Stimulated activated CD8-positive, alpha-beta memory T cell treated with anti-CD3 and anti-CD28 coated beads, Interleukin-7, amount 100 ng/mL, for 1 hour (primary cell): ENCODE measurements at places on chromosomes 1 and 21.

- no peak for DNase-seq
Measured at GRCh38 chr1:223521150-223521549, 127.9 kb downstream of the CCDC185 start.

DNA sequence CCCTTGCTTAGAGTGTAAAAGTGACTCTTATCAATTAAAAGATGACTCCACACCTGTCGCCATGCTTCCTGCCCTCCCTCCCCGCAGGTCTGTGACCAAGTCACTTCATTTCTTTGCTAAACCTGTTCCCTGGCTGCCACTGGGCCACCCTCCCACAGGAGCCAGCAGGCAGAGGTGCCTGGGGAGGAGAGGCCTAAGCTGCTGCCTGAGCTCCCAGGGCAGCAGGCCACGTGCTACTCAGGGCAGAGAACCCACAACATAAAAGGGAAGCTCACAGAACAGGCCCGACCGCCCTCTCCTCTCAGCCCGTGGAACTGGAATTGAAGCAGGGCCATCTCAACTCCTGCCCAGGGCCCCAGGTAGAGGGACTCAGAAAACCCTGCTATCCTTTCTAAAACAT is 4.9 kb downstream of the C1orf198 start:
- no peak for DNase-seq

- DNase-seq = no peak
Measured at GRCh38 chr1:96845464-96845863, 123.9 kb downstream of the PTBP2 start.

DNA sequence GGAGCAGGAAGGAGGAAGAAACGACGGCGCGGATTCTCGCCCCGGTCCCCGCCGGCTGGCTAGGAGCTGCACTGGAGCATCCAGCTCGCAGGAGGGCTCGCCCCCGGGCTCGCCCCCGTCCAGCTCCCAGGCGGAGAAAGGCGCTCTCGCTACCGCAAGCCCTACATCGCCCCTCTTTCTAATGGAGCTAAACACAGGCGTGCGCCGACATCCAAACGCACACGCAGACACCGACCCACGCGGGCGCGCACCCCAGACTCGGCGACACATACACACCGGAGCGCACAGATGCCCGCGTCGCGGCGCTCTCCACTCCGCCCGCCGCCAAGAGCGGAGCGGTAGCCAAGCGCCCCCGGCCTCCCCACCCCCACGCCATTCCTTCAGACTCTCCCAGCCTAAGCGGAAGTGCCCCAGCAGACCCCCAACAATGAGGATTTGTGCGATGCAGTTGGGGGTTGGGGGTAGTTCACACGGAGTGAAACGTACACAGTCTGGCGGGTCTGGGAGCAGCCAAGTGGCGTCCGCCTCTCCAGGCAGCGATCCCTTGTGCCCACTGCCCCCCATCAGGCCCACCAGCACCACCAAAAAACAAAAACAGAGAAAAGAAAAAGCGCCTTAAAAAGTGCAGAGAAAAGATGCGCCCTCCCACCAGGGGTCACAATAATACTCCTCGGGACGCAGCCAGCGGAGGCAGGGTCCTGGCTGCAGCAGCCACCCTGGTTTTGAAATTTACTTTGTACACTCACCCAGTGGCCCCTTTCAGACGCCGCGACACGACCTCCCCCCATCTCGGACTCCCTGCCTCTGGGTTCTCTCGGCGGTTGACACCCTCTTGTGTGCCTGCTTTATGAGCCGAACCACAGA is 1.4 kb downstream of the DAB1 start:
- no peak for DNase-seq

DNA sequence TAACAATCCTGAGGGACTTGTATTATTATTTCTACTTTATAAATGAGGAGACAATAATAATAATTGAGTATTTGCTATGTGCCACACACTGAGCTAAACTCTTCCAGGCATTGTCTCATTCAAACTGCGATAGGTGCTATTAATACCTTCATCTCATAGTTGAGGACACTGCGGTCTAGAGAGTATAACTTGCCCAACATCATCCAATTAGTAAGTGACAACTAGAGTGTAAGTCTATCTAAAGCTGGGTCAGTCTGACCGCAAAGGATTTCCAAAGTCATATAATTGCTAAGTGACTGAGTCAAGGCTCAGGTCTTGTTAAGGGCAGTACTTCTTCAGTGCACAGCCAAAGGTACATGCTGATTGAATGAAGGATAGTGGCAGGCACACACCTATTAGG is 9.7 kb downstream of the BCL9 start:
- DNase-seq = no peak

- no peak for DNase-seq
Measured at GRCh38 chr1:23562137-23562876, 3.0 kb upstream of the ID3 start.

- DNase-seq = no peak
Measured at GRCh38 chr1:168504064-168504837, 39.5 kb downstream of the XCL2 start.

GRCh38 chr1:11951901-11952300 is 17.4 kb downstream of the PLOD1 start:
- no peak for DNase-seq

GRCh38 chr1:203609979-203610493 is 16.6 kb upstream of the ATP2B4 start:
- no peak for DNase-seq

GRCh38 chr21:15414057-15414456 is 315.7 kb upstream of the USP25 start:
- DNase-seq = no peak

DNA sequence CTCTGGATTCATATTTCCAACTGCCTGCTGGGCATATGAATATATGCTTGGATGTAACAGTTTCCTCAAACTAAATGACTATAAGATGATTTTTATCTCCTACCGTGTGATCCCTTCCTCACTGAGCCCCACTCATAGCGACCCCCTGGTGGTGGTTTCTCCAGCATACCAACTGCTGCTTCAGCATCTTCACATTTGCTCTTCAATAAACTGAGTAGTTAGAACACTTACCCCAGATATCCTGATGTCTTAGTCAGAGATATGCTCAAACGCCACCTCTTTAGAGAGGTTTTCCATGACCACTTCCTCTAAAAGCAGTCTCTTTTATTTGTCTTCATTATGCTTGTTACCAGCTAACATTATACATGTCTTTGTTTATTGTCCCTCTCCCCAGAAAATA is 10.2 kb upstream of the HNRNPR start:
- DNase-seq = no peak

- DNase-seq = no peak
Measured at GRCh38 chr1:1835546-1835945, 55.3 kb downstream of the GNB1 start.

DNA sequence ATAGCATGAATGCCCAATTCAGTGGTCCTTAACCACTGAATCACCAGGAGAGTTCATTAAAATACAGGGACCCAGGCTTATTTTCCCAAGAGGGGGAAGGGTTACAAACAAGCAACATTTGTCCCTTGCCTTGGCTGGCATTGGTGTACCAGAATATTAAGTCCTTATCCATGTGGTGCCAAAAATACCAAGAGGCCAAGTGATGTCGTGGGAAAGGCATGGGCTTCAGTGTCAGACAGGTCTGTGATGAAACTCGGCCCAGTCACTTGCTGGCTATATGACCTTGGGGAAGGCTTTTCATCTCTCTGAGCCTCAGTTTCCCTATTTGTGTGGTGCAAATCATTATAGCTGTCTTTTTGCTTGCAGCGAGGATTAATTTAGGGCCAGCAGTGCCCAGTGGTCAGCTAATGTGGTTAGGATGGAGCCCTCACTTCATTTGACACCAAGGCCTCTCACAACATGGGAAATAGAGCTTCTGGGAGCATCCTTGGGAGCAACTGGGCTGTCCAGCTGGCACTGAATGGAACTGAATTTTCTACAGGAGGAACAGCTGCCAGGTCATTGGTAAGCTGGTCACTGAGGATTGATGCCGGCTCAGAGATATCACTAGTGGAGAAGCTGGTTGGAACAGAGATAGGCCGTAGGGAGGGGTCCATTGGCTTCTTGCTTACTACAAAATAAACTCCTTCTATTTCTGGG is 77.2 kb upstream of the PPP2R5A start:
- no peak for DNase-seq

DNA sequence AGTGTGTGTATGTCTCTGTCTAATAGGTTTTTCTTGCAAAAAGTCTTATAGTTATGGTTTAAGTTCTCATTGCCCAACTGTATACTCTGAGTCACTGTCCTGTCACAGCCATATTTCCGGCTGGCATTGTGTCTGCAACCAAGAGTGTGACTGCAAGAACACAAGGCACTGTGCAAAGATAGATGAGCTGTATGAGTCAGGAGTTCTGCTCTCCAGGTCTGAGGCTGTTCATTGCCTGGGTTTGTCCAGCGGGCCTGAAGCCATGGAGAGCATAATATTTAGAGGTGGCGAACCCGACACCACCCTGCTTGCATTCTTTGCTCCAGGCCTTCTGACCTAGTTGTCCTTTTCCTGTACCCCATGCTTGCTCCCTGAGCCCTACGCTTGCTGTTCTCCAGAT is 50.9 kb upstream of the CNIH3 start:
- no peak for DNase-seq

DNA sequence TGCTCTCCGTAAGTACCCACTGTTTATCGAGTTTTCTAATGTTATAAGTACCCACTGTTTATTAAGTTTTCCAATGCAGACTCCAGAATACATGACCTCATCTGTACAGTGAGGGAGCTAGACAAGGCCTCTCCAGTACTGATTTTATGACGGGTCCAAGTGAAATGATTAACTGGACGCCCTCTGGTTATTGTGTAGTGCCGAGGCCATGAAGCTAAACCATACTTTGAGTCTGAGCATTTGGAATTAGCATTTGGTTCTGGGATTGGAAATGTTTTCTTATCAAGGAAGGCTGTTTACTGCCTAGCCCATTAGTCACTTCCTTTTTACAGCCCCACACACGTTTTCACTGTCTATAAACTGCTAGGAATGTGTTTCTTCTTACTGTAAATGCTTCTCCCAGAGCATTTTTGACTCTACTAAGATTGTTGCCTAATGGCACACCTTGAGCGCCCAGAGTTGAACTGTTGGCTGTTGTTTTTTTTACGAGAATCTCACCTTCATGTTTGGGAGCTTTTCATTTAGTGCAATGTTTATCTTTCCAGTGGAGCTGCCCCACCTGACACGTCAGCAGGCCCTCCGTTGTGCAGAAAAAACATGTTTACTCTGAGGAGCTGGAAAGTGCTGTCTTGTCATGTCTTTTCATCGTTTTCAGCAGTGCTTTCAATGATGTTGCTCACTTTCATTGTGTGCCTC is 26.9 kb downstream of the SPATA46 start:
- DNase-seq = no peak

- DNase-seq = no peak
Measured at GRCh38 chr21:31180256-31181081, 142.2 kb upstream of the KRTAP19-8 start.
